NCI-H1436 (cell line): ENCODE measurements at places on chromosomes 11 and 22.

DNA sequence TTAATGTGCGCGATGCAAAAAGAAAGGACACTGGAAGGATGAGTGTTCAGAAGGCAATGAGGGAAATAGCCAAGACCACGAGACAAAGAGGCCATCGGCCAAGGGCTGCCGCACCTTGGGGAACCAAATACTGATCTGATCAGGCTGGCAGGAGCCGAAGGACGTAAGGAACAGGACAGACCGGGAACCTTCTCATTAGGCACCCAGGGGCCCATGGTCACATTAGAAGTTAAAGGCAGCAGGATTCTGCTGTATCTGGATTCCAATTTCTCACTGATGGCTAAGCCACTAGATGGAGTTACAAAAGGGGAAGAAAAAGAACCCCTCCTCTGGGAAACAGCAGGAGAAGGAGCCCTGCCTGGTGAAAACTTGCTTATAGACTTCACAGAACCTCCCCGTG lies 28.8 kb upstream of the CPT1A start:
- DNase-seq, result no peak

DNA sequence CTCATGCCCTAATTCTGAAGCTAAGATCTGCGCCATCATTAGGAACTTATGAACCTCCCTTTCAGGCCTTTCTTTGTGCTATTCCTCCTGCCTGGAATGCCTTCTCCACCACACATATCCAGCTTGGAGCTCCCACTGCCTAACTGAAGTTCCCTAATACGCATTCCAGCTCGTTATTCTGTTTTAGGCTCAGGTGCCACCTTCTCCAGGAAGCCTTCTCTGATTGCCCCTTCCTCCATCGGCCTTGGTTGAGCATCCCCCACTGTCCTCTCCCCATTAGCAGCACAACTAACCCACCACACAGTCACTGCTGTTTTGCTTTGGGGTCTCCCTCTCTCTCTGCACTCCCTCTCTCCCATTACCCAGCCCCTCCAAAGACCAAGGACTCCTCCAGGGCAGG lies 5.2 kb downstream of the CRYBB1 start:
- no peak for DNase-seq

DNA sequence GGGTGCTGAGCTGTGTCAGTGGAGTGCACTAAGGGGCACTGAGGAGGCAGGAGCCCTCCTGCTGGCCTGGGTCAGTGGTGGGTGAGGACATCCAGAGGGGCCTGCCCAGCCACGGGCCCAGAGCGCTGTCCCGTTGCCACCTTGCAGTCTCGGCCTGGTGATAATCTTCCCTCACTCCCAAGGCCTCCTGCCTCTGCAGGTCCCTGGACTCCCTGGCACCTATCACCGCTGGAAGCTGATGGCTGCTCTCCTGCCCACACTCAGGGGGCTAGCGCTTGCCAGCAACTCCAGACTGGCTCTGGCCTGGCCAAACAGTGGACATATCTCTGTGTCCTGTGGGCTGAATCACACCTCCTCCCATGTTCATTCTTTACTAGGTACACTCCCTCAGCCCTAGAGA lies 86.5 kb upstream of the PITPNB start:
- DNase-seq, result no peak

GRCh38 chr11:33669598-33670249 lies 30.9 kb downstream of the C11orf91 start:
- DNase-seq, result no peak

GRCh38 chr11:7383406-7383805 lies 101.9 kb upstream of the OLFML1 start:
- no peak for DNase-seq

DNA sequence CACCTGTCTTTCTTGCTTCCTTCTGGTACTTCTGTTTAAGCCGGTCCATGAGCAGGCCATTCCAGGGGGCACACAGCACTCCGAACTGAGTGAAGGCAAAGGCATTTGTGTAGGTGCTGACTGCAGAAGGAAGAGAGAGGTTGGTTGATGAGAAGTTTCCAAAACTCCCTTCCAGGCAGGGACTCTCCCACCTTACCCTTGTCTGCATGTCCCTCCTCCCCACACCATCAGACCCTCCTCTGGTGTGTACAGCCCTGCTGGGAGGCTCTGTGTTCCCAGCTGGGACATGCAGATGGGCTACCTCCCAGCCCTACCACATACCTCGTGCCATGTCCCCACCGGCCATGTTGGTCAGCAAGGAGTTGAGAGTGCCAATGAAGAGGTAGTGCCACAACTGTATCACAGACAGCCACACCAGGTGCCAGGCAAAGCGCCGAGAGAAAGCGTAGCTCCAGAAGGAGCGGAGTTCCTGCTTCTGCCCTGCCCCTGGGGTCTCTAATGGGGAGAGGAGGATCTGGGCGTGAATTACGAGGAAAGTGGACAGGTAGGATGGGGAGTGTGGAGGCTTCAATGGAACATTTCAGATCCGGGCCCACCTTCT lies 12.2 kb downstream of the SLC43A3 start:
- no peak for DNase-seq

DNA sequence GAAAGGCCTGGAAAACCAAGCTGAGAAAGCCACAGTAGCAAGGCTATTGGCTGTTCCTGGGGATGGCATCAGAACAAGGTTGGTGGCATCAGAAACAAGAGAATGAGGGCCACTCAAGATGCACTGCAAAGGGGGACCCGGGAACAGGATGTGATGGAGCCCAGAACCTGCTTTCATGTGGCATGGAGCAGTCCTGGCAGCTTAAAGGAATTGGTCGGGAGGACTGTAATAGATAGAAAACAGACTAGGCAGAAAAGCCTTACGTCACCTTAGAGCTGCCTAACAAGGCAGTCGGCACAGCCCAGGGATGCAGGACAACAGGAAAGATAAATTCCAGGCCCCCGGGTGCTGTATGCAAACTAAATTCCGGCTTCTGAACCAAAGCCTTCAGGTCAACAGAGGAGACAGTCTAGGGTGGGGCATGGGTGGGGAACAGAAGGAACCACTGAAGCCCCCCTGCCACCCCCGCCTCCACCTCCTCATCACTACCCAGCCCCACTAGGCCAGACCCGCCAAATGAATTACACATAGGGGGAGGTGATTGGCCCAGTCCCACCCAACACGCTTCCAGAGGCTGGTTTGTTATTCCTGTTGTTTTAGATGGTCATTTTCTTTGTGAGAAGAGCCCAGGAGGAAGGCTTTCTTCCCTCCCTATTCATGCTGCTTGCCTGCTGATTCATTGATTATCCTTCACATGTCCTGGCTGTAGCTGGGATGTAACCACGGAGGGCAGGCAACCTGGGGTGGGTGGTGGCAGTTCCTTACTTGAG lies 25.7 kb upstream of the LRRC55 start:
- DNase-seq, result no peak

GRCh38 chr11:126899961-126900748 lies 100.4 kb downstream of the KIRREL3 start:
- DNase-seq, result no peak

GRCh38 chr22:40714499-40715337 lies 35.4 kb downstream of the MCHR1 start:
- DNase-seq, result no peak

DNA sequence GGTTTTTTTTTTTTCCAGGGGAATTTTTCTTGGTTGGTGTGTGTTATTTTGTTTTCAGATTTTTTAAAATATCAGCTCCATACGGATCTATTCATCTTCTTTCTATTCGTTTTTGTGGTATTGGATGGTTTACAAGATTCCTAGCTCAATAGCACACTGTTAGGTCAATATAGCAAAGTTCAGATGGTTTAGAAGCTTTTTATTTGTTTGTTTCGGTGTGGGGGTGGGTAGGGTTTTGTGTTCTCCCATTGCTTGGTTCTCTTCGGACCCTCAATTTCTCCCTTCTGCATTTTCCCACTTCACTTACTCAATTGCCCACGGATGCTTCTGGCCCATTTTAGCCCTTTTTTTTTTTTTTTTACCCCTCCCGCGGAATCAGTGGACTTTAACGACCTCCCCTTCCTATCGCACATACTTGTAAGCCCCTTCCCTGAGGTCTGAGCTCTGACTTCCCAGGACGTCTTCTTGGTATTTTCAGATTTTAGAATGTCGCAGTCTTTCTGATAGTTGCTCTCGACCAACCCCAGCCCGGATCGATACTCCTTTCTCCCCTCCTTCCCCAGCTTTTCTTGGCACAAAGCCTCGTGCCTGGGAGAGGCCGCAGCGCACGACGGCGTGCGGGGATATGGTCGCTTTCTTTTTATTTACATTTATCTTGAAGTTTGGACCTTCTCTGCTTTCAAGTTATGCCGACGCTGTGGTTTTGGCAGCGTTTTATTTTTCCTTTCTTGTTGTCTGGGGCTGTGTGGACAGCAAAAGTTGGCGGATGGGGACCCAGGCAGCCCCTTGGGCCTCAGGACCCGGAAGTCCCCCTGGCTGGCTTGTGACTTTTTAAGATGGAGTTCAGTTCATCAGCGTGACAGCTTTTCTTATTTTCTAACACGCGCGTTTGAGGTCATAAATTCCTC lies 4.4 kb upstream of the SPDYC start:
- no peak for DNase-seq

GRCh38 chr11:62713343-62713742 lies 5.9 kb downstream of the GNG3 start:
- DNase-seq, result no peak

- no peak for DNase-seq
Measured at GRCh38 chr11:66870131-66870530, 13.3 kb downstream of the LRFN4 start.

DNA sequence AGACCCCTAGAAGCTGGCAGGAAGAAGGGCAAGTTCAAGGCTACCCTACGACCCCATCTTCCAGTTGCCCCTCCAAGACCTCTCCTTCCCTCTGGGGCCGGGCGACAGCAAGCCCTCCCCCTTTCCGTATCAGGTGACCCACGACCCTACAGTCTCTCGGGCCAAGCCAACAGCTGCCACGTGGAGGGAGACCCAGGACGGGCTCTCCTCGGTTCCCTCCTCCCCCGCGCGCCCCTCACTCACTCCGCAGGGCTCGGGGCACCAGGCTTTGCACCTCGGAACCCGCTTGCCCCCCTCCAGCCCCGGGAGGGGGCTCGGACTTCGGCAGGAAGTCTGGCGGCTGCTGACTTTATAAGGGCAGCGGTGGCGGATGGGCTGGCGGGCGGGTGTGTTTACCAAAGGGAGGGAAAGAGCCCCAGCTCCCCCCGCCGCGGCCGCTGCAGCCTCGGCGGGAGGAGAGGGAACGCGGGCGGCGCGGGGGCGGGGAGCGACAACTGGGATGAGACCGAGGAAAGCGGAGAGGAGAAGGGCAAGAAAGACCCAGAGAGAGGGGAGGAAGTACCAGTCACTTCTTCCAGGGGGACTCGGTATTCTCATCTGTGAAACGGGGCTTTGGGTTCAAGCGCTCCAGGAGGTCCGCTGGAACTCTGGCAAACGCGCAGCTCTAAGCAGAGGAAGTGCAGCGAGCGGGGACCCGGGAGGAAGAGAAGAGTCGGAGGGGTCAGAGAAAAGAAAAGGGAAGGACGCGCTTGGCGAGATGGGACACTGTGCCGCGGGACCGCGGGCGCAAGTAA lies 767 bp downstream of the SLC43A1 start:
- DNase-seq, result no peak

GRCh38 chr11:69438286-69438920 lies 43.1 kb upstream of the LINC01488 start:
- no peak for DNase-seq

- DNase-seq, result no peak
Measured at GRCh38 chr22:26075251-26075650, 94.0 kb upstream of the SEZ6L start.

GRCh38 chr11:94730153-94730552 lies 38.0 kb upstream of the AMOTL1 start:
- no peak for DNase-seq

DNA sequence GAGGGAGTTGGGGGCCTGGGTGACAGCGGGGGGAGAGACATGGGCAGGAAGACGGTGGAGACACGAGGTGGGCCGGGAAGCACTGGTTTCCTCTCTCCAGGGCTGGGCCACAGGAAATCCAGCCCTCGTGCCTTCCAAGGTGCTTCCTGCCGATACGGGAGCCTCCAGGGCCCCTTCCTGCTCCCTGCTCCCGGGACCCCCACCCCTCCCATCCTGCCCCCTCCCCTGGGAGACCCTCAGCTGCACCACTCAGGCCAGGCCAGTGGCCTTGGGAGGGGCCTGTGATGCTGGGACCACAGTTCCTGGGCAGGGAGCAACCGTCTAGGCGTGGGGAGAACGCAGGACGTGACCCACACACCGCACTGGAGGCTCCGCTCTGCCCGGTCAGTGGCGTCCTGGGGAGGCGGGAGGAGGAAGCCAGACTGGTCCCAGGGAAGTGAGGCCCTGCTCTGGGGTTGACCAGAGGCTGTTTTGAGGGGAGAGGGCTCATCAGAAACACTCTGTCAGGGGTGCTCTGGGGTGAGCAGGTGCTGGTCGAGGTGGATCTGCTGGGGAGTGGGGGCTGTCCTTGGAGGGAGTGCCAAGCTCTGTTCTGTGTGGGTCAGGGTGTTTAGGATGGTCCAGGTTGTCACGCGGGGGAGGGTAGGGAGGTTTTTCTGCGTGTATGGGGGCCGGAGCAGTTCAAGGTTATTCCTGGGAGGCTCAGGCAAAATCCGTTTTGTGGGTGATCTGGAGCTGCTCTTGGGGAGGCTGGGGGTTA lies at the start of gene SHANK3:
TSS of gene SHANK3 (plus strand) at position 353 of the 760 bp plus-strand sequence.
- DNase-seq, result no peak

GRCh38 chr11:27777033-27777432 lies 76.8 kb upstream of the BDNF start:
- no peak for DNase-seq

DNA sequence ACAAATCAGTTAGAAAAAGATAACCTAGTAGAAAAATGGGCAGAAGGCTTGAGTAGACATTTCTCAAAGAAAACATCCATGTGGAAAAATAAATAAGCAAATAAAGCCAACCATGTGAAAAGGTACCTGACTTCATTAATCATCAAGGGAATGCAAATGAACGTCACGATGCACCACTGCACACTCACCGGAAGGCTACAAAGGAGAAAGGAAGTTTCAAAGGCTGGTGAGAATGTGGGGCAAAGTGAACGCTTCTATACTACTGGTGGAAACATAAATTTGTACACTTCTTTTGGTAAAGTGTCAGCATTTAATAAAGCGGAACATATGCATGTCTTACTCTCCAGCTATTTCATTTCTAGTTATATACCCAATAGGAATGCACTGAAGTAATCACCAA lies 166.8 kb downstream of the CSNK2A3 start:
- no peak for DNase-seq

GRCh38 chr22:40289991-40290459 lies 56.3 kb upstream of the ADSL start:
- no peak for DNase-seq
